ENCODE measurements at places on chromosomes 16 and 17.

- DNase-seq, result no peak
Measured at GRCh38 chr17:76414334-76415295, 30.2 kb downstream of the SPHK1 start.

GRCh38 chr17:8345052-8345690 lies 5.5 kb downstream of the ODF4 start:
- DNase-seq, result no peak

DNA sequence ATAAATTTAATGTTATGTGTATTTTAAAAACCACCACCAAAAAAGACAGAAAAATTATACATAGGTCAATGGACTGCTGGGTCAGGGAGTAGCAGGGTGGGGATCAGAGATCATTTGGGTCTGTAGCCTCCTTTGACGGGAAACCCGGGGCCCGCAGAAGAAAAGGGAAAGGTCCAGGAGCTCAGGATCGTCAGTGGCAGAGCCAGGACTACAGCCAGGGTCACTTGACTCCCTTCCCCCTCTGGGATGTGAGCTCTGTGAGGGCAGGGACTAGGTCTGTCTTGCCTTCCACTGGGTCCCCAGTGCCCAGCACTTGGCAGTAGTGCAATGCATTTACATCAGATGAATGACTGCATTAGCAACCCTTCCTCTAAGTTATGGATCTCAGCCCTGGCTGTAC lies 62.1 kb downstream of the TOM1L2 start:
- DNase-seq, result no peak

DNA sequence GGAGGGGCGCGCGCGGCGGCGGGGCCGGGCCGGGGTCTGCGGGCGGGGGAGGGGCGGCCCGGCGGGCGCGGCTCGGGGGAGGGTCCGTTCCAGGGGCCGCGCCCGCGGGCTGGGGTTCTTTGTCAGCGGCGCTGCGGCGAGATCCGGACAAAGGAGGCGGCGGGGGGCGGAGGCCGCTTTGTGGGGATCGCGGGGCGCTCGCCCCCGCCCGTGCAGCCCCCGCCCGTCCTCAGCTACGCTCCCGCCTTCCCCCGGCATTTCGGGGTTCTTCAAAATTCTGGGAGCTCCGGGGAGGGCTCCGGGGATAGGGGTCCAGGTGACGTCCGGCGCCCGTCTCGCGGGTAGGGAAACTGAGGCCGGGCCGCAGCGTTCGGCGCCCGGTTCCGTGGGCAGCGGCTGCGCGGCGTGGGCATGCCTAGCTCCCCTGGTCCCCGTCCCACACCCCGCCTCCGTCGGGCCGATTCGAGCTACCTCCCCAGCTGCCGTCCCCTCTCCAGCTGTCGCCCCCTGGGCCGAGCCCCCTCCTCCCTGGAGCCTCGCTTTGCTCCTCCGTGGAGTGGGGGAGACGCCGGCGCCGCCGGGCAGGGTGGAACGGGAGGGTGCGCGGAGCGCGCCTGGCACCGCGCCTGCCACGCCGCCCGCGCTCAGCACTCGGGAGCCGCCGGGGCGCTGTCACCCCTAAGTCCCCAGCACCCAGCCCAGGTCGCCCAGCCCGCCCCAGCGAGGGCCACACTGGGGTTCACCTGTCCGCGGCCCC lies 546 bp downstream of the SNN start:
- DNase-seq, result no peak

- DNase-seq, result no peak
Measured at GRCh38 chr17:8865385-8865784, 2.1 kb downstream of the PIK3R6 start.

DNA sequence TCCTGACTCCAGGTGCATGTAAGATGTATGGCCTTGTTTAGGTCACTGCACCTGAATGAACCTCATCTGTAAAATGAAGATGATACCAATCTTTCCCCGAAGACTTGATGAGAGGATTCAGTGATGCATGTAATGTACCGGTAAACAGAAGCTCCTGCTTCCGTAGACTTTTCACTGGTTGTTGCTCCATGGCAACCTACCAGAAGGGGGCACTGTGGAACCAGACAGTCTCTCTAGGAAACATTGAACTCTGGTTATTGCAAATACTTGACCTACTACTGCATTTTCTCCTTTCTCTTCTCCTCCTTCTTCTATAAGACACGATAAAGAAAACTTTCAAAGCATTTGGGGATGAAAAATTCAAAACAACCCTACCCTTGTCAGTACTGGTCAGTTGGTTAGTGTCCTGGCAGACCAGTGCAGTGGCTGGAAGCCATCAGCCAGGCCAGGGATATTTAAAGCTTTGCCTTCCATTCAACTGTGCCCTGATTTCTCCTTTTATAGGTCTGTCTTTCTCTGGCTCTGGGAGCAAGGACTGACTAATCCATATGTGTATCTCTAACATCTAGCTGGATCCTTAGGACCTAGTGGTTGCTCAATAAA lies 667.4 kb upstream of the SALL1 start:
- DNase-seq, result no peak

GRCh38 chr17:45006927-45007461 lies 38.9 kb upstream of the C1QL1 start:
- DNase-seq, result no peak

DNA sequence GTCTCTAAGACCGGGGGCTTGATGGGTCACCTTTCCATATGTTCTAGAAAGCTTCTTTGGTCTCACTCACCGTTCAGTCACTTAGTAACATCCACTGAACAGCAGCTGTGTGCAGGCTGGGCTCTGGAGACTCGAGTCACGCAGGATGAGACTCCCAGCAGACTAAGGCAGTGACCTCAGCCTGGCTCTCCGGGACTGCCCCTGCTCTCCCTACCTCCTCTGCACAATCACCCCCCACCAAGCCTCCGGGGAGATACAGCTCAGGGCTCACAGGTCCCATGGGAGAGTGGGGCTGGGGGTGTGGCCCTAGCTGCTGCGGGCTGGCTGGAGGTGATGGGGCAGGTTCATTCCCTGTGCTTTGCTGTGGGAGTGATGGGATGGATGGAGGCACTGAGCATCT lies 14.1 kb downstream of the FLYWCH2 start:
- DNase-seq, result no peak

DNA sequence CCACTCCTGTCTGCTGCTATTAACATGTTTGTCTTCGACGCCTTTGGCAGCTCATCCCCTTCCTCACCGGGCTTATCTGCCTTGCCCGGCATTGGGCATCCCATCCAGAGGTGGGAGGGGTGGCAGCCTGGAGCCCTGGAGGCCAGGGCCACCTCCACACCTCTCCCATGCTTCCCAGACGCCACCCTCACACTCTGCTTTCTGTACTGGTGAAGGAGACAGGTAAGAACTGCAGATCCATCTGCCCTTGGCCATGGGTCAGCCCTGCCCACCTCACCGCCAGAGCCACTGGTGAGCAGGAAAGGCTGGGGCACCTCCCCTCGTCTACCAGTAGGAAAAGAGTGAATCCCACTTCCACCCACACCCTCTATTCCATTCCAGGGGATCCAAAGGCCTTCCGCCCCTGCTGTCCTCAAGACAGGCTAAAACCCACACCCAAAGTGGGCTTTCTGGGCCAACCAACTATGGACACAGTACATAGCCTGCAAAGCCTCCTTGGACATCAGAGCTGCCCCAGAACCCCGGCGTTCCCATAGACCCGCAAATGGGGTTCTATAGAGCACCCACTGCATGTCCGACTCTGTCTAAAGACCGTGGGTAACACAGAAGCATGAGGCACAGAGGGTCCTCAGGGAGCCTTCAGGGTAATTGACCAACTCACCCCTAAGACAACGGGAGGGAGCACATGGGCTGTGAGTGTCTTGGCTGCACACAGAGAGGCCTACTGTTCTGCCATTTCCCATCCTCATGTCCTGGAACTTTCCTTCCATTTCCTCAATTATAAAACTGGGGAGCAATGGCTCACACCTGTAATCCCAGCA lies 23.4 kb upstream of the RBFOX3 start:
- DNase-seq, result no peak

GRCh38 chr17:78306913-78307312 lies 53.0 kb downstream of the SOCS3 start:
- DNase-seq, result no peak

DNA sequence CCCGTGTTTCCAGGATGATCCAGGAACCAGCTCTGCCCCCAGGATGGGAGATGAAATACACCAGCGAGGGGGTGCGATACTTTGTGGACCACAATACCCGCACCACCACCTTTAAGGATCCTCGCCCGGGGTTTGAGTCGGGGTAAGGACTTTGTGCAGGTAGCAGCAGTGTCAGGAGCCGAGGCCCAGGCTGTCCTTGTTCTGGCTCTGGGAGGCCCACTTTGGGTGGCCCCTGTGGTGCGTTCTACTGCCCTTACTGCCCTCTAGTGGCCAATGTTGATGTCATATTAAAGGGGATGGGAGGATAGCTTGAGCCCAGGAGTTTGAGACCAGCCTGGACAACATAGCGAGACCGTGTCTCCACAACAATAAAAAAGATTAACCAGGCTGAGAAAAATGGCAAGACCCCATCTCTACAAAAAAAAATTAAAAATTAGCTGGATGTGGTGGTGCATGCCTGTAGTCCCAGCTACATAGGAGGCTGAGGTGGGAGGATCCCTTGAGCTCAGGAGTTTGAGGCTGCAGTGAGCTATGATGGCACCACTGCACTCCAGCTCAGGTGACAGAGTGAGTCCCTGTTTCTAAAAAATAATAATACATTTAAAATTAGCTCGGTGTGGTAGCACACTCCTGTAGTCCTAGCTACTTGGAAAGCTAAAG lies 20.9 kb upstream of the CLEC18A start:
- no peak for DNase-seq

DNA sequence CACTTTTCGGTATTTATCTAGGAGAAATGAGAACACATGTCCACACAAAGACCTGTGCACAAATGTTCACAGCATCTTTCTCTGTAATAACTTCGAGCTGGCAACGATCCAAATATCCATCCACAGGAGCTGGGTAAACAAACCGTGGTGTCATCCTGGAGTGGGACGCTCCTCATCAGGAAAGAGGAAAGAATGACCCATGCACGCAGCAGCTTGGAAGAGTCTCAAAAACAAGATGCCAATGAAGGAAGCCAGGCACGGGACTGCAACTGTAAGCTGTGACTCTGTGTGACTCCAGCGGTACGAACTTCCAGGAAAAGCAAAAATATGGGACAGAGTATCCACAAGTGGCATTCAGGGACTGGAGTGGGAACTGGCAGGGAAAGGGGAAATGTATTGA lies 36.7 kb upstream of the CIBAR2 start:
- DNase-seq, result no peak

DNA sequence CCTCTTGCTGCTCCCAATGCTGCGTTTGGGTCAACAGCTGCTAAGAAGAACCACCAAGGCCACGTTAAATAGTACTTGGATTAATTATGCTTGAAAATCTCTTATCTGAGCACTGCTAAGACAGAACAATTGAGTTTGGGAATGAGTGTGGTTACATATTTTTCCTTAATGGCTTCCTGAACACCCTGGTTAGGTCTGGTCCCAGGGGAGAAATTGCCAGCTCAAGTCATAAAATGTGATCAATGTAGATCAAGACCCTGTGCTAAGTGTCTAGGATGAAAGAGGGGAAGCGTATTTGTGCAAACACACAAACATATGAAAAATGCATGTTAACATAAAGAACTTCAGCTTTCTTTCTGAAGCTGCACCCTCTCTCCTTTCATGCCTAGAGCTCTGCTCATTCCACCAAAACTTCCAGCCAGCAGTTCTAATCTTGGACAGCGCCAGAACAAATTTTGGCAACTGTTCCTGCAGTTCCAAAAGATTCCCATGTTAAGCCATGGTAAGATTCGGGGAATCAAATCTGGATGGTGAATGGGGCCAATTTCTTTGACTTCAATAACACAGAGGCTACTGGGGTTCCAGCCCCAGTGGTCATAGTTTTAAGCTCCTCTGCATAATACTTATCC lies 72.0 kb downstream of the ZFHX3 start:
- no peak for DNase-seq

DNA sequence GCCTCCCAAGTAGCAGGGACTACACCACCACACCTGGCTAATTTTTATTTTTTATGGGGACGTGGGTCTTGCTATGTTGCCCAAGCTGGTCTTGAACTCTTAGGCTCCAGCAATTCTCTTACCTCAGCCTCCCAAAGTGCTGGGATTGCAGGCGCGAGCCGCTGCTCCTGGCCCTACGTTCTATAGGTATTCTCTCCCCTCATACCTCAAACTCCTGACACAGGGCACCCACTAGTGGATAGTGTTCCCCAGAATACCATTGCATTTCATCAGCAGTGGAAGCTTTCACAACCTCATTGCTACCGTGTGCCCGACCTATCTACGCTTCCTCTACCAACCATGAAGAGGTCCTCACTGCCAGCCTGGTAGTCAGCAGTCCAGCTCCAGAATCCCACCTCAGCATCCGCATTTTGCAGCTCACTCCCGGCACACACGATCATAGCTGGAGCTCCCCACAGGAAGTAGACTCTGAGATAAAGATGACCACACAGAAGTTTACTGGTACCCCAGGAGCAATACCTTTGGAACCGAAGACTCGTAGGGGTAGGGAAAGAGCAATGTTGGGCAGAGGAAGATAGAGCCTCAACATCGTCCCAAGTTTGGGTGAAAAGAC lies 9.3 kb downstream of the CTRB2 start:
- DNase-seq, result no peak

- no peak for DNase-seq
Measured at GRCh38 chr17:76139801-76140660, 1.0 kb downstream of the FOXJ1 start.

- no peak for DNase-seq
Measured at GRCh38 chr17:77354670-77355455, 214.1 kb downstream of the SEC14L1 start.

GRCh38 chr17:7587420-7588151 lies 2.3 kb downstream of the SOX15 start:
- DNase-seq, result no peak

DNA sequence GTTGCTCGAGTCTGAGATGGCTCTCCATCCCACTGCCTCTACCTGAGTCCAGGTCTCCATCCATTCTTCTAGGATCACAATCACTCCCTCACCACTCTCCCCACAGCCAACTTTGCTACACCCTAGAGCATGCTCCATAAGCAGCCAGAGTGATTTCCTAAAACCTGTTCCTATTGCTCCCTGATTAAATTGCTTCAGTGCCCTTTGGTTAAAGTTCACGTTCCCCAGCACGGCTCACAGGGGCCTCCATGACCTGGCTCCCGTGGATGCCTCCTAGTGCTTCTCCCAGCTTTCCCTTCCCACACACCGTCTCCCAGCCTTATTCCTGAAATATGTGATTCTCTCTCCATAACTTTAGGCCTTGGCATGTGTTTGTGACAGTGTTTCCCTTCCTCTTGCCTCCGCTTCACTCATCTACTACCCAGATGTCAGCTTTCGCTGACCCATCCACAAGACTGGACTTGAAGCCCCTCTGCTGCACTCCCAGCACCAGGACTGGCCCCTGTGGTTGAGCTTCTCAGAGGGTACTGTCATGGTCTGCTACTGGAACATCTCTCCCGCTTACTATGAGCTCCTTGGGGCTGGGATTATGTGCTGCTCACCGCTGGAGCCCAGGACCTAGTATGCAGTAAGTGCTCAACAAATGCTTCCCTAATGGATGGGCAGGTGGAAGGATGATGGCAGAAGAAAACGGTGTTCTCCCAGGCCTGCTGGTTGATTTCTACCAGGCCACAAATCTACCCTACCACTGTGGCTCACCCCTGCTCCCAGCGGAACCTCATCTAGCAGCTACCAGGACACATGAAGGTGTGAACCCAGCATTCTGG lies 17.9 kb downstream of the MYO18A start:
- DNase-seq, result no peak

GRCh38 chr16:14069818-14070217 lies 1.3 kb upstream of the MRTFB start:
- DNase-seq, result no peak

All from esophagus squamous epithelium (tissue), 5 donors.